ENCODE measurements at places on chromosomes 2 and 18.

- no peak for DNase-seq
These were observed 986.5 kb downstream of the TDRD15 start for GRCh38 chr2:22110244-22110651.

DNA sequence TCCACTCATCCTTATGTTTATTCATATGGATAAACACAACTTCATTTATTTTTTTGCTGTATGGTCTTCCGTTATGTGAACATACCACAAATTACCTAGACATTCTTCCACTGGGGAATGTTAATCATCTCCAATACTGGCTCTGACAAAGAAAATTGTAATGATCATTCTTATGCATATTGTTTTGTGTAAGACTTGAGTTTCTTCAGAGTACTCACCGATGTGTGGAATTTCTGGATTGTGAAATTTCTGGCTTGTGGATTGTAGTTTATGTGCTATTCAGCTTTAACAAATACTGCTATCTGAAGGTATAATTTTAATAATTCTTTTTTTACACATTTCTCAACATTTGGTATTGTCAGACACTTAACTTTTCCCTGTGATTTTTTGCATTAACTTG, 212.2 kb upstream of the THUMPD2 start:
- no peak for DNase-seq

GRCh38 chr2:48464264-48464795, 65.6 kb upstream of the STON1 start:
- no peak for DNase-seq

DNA sequence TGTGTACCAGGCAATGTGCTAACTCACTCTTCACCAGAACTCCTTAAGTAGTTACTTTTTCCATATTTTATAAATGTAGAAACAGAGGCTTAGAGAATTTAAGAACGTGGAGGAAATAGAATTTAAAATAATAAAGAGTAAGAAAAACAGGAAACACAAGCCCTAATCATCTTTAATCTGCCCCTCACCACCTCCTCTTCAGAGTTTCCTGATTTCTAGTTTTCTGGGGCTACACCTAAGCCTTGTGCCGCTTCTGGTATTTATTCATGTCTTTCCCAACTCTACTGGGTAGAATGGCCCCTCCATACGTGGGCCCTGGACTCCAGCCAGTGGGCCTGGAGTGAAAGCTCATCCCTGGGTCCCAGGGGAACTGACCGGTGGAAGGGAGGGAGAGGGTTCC, 85.4 kb downstream of the RTN4 start:
- no peak for DNase-seq

- no peak for DNase-seq
These were observed 41.4 kb downstream of the KLHL29 start for GRCh38 chr2:23426263-23426905.

DNA sequence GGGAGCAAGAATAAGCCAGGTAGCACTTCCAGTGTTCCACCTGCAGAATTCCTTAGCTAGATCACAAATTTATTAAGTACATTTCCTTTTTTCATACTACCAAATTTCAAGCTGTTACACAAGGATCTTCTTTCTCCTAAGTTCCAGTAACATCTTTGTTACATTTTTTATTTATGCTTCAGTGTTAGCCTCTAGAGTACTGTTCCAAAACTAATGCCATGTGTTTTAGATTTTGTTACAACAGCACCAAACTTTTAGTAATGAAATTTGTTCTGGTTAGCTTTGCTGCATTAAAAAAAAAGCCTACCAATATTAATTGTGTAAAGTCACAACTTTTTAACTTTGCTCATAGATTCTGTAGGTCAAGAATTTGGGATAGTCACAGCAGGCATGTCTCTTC, 161.1 kb downstream of the CAMKMT start:
- no peak for DNase-seq

DNA sequence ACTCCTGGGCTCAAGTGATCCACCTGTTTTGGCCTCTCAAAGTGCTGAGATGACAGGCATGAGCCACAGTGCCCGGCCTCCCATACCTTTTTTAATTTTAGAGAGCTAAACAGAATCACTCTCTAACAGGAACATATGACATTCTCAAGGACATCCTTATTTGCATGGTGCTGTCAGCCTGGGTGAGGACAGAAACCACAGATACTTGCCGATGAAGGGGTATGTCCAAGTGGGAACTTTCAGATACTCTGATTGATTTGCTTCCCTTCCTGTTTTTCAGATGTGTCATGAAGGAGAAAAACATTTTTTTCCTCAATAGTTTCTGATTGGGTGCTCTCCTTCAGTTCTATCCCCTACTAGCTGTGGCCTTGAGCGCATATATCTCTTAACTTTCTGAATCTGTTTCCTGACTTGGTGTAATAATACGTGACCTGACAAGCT, 49.6 kb downstream of the MYO3B start:
- DNase-seq: no peak

DNA sequence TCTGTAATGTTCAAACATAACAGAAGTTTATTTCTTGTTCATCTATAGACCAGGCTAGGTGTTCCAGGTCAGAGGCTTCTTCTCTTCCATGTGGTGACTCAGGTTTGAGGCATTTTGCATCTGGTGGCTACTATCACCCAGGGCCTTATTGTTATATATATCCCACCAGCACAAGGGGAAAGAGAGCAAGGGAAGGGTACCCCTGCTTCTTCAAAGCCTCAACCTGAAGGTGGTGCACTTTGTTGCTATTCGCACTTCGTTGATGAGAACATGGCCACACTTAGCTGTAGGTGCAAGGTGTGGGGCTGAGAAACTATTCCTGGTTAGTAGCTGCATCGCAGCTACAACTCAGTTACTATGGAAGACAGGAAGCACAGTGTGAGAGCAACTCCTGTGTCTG, 27.4 kb upstream of the SLC3A1 start:
- DNase-seq: no peak

GRCh38 chr18:68417826-68418225, 297.1 kb downstream of the TMX3 start:
- DNase-seq: no peak

GRCh38 chr2:174522553-174522952, 35.7 kb upstream of the GPR155 start:
- no peak for DNase-seq

- DNase-seq: no peak
These were observed 148.0 kb downstream of the LDLRAD4 start for GRCh38 chr18:13366541-13366940.

DNA sequence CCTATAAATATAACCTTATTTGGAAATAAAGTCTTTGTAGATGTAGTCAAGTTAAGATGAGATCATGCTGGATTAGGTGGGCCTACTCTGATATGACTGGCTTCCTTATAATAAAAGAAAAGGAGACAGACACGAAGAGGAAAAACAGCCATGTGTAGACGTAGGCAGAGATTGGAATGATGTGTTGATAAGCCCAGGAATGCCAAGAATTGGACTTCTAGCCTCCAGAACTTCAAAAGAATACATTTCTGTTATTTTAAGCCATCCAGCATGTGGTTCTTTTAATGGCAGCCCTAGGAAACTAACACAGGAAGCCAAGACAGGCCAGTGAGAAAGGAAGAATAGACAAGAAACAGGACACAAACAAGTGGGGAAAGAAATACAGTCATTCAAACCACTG, 68.6 kb downstream of the NYAP2 start:
- DNase-seq: no peak

- no peak for DNase-seq
These were observed 61.1 kb downstream of the MEIS1 start for GRCh38 chr2:66495788-66496640.

DNA sequence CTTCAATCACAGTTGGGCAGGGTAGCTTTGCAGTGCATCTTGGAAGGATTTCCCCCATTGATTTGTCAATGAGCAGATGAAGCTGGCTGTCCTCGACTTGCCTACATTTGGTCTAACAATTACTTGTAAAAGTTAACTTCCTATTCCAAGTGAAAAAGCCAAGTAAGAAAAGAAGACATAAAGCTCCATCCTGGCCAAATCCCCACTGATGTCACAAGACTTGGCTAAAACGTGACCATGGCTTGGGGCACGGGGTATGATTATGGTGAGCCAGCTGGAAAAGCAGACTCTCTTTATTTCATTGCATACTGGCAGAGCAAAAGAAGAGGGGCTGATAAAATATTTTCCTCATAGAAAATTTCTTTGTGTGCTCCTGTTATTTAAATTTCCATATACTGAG, 25.4 kb upstream of the PID1 start:
- DNase-seq: no peak

GRCh38 chr2:67142071-67142470, 255.1 kb upstream of the ETAA1 start:
- DNase-seq: no peak

DNA sequence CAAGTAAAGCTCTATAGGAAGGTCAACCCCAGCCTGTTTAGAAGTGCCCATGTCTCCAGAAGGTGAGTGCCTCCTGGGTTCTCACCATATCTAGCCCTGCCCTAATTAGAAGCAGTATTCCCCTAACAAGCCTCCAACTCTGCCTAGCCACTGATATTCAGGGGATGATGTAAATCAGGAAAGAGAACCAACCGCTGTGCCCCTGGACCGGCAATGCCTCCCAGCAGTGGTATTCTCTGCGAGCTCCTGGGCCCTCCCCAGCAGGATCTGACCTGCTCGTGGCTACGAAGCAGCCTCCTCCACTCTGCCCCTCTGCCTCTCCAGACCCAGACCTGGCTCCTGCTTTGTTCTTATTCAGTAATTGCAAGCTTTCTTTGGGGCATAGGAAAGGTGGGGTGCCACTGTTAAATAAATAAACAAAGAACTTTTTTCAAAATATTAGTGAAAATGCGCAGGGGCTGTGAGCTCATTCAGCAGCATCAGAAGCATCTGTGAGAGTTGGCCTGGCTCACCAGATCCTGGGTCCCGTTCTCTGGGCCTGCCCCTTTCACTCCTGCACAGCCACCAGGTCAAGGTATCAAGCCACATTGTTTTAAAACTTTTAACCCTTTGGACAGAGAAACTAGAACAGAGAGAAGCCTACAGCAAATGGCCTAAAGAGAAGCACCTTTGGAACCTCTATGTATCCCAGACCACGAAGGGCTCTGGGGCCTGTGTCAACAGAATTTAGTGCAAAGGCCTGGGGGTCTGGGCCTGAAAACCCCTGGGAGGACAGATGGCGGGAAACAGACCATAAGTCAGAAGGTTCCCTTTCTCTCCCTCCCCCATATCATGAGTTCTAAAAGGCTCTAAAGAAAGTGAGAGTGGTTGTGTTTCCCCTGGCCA, 11.9 kb downstream of the MREG start:
- DNase-seq: no peak

GRCh38 chr2:233072838-233073237, 12.7 kb downstream of the INPP5D start:
- no peak for DNase-seq

GRCh38 chr2:219285894-219286425, 6.8 kb downstream of the DNAJB2 start:
- no peak for DNase-seq

GRCh38 chr18:57915865-57916582, 112.9 kb upstream of the ATP8B1 start:
- no peak for DNase-seq

DNA sequence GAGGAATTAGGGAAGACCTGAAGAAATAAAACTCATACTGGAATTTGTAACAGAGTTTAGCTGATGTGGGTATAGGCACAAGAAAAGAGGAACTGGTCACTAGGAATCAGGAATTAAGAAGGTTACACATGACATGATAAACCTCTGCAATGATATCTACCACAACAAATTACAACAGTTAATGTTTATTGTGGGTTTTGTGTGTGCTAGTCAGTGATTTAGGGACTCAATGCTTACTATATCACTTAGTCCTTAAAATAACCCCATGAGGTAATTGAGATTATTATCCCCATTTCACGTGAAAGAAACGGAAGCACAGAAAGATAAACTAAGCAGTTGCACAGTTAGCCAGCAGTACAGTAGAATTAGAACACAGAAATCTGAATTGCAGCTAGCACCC, 415.8 kb upstream of the ZEB2 start:
- no peak for DNase-seq

DNA sequence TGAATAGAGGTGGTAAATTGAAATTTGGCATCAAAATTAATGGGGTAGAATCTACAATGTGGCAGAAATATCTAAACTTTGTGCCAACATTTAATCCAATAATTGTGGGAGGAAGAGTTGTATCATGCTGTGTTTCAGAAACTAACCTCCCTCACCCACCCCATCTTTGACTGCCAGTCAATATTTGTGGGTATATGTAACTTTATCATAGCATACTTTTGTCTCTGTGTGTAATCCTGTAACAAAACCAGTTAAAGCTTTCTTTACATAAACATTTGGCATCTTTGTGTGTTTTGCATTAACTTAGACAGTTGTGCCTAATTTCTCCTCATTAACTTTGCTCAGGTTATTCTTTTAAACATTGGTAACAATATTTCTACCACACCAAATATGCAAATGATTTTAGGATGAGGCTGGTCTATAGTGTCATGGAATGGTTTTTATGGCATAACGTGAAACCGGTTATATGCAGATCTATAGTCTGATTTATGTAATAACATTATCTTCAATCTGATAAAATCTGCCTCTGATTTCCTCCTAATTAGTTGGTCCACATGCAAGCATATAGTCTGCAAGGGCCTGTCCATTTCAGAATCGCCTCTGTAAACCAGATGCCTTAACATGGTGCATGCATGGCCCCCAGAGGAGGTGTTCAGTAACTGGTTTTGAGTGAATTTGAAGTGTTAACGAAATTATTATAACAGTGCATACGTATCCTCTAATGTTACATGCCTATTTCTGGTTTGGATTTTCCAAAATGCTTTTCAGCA, 84.3 kb downstream of the ACSL3 start:
- DNase-seq: no peak

DNA sequence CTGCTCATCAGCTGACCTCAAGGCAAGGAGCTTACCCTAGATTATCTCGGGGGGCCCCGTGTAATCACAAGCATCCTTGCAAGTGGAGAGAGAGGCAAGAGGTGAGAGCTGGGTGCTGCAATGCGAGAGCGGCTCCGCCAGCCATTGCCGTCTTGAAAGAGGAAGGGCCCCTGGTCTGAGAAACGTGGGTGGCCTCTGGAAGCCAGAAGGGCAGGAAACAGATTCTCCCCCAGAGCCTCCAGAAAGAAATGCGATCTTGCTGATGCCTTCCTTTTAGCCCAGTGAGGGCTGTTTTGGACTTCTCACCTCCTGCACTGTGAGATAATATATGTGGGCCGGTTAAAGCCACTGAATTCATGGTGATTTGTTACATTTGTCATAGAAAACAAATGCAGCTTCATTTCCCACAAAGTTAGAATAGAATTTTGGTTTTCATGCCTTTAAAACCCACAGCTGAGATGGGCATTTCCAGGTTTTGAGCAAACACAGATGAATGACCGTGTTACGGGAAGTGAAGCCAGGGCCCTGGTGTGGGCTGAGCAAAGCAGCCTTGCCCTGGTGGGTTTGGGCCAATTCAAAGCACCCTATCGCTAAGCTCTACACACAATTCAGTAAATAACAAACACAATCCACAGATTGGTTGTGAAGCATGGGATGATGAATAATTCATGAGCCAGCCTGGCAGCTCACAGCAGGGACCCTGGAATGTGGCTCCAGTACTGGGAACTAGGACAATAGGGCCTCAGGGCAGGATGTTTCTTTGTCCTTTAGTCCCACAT, 319.9 kb upstream of the HS6ST1 start:
- no peak for DNase-seq

GRCh38 chr2:191968120-191968519, 121.2 kb upstream of the CAVIN2 start:
- no peak for DNase-seq
